ENCODE measurements at places on chromosomes 7 and 10.

- DNase-seq, result no peak
Observed at GRCh38 chr7:154504918-154505317, 452.7 kb downstream of the DPP6 start.

DNA sequence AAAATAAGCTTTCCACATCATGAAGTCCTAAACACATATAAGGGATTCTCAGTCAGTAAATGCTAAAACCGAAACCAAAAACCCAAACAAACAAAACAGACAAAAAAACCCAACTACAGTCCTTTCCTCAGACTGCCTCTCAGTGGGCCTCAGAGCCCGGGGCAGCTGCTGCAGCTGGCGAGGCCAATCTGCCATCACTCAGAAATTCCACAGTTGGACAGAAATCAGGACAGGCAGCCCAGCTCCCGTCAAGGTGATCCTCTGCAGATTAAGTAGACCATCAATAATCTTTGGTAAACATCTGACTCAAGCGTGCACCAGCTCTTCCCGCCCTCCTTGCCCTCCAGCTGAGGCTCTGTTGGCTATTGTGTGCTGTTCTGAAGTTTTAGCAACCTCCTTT lies 142.2 kb downstream of the ATXN7L1 start:
- DNase-seq, result no peak

DNA sequence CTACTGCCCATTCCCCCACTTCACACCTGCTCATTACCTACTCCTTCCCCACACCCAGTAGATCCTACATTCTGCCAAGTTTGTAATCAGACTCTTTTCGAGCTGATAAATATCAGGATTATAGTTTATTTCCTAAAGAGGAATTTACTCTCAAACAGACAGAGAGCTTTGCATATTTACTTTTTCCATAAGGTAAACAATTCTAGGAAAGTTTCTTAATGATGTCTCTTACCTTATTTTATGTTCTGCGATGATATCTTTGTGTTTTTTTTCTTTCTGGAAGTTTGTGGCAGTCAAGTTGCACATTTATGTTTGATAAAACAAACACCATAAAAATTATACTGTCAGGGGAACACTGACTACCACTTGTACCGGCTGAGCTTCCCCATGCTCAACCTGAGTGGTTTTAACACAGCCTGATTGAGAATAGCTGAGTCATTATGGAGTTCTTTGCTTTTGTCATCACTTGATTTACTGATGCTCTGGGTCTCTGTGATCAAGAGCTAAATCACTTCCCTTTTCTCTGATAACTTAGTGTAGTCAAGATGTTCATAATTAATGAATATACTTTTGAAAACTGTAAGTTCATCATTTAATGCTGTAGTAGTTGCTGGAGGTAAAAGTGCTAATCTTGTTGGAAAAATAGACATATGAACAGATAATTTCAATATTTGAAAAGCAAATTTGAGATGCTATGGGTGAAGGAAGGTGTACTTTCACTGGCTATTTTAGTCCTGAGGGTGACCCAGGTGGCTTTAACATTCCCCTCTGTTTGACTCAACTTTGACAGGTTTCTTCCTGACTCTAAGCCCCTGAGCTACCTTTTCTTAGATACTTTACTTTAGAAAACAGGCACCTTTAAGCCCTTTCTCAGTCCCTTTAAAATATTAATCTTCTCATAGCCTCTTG lies 1034.5 kb upstream of the LRRTM3 start:
- no peak for DNase-seq

DNA sequence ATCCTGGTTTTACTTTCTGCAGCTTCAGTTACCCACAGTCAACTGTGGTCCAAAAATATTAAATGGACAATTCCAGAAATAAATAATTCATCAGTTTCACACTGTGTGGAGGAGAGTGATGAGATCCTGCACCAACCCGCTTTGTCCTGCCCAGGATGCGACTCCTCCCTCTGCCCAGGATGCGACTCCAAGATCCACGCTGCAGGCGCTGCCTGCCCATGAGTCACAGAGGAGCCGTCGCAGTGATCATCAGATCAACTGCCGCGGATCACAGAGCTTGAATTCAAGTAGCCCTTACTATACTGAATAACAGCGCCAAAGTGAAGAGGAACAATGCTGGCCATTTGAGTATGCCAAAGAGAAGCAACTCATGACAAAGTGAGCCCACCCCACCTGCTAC lies 61.5 kb downstream of the GRB10 start:
- no peak for DNase-seq

DNA sequence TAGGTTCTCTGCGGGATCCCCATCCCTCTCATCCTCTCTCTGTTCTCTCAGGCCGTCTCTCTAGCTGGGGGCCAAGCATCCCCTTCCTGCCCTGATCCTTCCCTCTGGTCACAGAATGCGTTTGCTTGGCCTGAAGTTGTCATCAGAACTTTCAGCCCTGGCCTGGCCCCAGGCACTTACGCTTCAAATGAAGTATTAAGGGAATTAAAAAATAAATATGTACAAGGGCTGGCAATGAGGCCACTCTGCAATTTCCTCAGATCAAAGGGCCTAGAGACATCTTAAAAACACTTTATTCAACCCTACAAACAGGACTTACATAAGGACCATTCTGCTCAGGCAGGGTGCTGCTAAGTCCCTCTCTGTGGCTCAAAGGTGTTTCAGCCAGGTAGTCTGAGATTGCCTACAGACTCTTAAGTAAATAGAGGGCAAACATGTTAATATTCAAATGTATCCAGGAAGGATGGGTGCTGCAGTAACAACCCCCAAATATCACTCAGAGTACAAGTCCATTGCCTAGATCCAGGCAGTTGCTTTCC lies 16.0 kb downstream of the SFTPD start:
- DNase-seq, result no peak

DNA sequence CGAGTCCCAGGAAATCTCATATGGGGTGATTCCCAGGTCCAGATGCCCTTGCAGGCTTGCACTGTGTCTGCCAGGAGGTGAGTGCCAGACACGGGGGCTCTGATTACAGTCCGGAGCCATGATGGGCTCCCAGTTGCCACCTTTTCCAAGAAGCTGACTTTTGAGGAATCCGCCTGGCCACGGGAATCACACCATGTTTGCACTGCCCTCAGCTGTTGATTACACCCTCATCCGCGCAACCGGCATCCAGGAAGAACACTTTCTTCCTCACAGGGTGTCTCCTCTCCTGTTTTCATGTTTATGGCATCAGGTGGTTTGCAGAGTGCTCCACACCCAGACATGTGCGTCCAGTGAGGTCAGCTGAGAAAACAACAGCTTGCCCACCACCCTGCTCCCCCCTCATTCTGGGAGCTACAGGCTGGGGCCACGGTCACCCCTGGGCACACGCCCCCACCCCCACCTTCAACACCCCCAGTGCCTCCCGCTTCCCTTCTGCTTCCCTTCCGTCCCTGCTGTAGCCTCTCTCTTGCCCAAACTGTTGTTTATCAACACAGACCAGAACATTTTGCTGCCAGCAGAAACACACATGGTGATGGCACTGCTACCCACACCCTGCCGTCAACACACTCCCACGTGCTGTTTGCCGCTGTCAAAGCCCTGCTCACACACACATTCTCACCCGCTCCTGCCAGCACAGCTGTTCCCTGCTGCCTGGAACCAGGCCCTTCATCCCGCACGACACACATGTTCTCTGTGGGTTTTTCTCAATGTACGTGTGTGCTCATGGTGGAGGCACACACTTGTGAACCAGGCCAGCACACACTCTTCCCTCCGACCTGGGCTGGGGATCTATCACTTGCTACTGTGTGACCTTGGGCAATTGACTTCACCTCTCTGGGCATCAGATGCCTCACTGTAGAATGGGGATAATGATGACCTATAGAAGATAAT lies 35.8 kb downstream of the DDIT4 start:
- DNase-seq, result no peak

DNA sequence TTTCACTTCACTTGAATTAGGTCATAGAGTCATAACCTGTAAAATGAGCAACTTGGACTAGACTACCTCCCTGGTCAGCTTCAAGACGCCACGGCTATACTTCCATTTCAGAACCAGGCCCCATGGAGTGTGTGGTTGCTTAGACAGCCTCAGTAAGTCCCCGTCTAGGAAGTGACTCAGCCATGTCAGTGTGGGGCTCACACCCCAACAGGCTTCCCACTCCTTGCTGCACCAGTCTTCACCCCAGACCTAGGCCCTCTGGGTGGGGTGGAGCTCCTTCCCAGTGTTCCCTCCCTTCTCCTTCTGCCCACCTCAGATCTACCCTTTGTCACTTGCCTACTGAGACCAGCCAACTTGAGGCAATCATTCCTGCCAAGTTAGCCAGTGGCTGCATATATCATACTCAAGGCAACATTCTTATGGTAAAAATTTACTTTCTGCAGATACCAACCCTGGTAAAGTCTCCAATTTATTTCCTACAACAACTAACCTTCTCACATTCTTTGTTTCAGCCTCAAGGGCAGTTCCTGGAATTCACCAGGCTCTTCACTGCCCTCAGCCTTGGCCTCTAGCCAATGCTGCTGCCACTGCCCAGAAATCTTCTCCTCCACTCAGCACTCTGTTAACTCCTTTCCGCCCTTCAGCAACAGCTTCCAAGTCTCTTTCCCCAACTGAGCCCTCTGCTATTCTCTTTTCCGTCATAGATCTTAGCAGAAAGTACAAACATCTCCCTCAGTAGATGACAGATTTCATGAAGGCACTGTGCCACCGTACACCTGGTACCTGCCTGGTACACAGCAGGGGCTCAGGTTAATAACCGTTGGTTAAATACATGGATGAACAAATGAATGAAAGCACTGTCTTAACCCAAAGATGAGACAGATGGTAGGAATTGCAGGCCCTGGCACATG lies 31.3 kb upstream of the ZNRF2 start:
- no peak for DNase-seq

DNA sequence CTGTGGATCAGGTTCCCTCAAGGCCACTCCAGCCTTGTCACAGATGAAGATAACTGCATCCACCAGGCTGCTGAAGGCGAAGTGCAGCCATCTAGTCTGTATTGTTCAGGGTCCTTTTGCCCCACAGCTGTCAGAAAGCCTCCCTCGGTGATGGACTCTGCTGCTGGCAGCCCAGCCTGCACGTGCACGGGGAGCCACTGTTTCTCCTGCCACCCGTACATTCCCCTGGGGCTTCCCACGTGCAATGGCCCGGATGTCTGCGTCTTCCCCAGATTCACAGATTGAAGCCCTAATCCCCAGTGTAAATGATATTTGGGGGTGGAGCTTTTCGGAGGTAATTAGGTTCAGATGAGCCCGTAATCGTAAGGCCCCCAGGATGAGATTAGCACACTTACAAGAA lies 46.6 kb upstream of the VIPR2 start:
- no peak for DNase-seq

DNA sequence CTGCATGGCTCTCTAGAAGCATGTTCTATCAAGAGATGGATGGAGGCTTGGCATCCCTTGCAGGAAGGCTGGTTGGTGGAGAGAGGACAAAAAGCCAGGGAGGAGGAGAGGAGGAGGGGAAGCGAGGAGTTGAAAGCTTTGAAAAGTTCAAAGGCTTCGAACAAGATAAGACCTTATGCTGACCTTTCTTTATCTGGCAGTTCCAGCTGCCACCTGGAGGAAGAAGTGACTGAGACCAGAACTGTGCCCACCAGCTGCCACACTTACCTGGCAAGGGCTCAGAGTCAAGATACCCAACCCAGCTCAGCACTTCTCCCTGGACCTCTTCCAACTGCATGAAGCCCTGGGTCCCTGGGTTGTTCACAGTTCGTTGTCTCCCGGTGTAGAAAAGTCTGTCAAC lies 14.8 kb downstream of the CCL24 start:
- DNase-seq, result no peak

DNA sequence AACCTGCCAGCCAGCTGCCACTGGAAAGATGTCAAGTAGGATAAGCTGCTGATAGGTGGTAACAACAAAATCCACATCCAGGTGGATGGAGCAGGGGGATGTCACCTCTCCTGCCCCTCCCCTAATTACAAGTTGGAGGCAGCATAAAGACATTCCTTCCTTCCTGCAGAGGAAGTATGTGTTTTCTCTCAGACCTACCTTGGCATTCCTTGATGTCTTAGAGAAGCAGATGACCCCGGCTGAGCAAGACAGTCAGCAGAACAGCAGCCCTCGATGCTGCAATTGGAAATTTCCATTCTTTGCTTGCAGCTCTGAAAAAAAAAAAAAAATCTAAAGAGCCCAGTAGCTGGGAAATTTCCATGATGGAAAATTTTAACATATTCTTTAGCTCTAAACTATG lies 137.5 kb upstream of the MKLN1 start:
- no peak for DNase-seq
